ENCODE measurements at places on chromosomes 6 and 20.

DNA sequence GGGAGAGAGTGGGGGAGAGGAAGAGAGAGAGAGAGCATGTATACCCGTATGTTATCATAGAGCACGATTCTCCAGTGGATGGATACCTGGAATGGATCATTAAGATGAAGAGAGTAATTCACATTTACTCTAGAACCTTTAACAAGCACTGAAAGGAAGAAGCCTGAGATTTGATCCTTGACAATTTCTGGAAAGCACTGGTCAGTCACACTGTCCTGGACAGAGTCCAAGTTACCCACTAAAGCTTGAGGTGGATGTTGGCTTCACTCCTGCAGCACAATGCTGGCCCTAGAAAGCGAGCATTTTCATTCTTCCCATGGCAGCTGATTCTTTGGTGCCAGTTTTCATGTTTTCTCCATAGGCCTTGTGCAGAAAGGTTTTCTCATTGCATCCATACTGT, 25.6 kb downstream of the NFYA start:
- DNase-seq: no peak

DNA sequence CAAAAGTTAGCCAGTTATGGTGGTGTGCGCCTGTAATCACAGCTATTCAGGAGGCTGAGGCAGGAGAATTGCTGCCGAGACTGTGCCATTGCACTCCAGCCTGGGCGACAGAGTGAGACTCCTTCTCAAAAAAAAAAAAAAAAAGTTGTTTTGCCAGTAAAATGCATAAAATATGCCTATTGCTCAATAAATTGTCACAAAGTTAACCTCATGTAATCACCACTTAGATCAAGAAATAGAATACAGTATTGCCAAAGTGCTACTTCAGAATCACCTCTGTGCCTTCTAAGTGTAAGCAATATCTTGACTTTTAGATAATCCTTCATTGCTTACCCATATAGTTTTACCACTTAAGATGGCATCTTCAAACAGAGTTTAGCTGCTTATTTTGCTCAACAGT, 80.7 kb downstream of the TRMT11 start:
- no peak for DNase-seq

DNA sequence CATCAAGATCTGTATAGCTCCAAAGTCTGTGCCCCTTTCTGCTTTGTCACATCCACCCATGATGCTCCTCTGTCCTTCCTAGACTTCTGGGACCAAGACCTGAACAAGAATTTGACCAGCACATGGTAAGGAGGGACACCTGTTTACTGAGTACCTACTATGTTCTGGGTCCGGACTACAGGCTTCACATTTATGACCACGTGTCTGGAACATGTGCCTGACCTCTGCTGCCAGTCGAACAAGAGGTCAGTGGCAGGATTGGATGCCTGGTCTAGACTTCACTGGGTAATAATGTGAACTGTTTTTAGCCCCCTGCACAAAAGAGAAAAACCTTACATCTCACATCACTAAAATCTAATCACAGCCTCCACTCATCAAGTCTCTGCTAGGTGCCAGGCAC, 7.3 kb upstream of the PDYN start:
- DNase-seq: no peak

- no peak for DNase-seq
Observed at GRCh38 chr20:51419646-51420045, 122.9 kb downstream of the NFATC2 start.

DNA sequence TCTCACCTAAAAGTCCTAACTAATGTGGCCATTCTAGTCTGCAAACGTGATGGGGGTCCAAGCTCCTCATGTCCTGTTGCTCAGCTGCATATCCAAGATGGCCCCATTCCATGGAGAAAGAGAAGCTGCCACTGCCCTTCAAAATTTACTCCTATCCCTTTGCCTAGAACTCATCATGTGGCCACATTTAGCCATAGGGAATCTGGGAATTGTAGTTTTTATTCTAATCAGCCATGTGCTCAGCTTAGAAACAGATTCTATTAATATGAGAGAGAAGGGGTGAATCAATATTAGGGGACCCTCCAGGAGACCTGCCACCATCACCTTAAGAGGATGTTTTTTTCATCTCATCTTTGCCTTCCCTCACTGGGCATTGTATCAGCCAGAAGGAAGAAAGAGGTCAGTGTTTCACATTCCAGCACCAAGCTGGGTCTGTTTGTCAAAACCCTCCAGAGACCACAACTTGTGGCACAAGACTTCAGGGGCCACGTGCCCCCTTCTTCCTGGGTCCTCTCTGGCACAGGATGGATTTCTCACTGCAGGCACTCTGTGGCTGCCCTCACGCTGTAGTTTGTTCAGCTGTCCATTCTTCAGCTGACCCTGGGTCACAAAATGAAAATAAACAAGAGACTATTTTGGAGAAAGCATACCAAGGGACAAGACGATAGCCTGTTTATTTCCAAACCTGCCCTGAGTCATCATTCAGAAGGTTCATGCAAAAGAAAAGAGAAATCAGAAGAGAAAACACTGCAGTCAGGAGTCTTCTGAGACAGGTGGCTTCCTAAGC, 172.0 kb downstream of the EYA2 start:
- DNase-seq: no peak

DNA sequence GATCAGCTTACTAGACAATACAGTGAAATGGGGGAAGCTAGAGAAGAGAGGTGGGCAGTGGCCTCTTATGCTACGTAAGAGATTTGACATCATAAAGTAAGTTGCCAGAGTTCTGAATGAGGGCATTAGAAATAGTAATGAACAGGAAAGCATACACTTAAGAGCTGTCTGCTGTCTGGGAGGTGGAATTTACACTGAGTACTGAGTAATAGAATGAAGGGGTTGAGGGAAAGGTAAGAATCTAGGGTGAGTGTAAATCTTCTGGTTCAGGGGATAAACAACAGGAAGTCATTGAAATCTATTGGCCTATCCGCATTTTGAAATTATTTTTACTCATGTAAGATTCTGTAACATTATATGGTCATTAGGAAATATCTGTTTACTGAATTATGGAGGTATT, 35.8 kb downstream of the HLA-DMB start:
- DNase-seq: no peak

DNA sequence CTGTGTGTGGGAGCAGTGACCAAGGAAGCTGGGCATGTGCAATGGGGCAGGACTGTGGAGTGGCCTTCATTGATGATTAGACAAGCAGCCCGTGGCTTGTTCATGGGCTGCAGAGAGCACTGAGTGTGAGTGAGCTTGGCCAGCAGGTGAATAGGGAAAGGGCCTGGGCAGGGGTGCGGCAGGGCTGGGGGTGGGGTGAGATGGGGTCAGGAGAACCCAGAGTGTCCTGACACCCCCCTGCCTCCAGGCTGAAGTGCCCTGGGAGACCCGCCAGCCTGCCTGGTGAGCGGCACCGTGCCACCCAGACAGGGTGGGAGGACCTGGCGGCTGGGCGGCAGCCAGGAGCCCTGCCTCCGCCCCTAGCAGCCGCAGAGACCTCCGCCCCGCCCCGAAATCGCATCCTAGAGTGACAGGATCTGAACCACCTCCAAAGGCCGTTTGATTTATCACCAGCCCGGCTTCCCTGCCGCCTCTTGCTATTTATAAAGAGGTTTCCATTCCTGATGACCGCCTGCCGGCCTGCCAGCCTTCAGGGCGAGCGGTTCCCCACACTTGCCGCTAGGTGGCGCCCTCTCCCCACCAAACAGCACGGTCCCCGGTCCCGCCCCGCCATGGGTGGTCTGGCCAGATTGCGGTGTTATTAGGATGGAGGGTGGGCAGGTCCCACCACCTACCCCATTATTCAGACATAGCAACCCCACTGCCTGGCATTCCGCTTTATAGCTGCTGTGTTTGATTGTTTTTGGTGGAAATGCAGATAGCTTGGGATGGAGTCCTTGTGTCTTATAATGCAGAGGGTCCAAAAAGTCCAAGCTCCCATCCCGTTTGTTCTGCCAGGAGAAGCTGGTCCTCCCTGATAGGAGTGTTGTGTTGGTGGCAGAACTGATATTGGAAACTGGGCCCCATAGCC, 3.5 kb downstream of the MYLK2 start:
- no peak for DNase-seq

DNA sequence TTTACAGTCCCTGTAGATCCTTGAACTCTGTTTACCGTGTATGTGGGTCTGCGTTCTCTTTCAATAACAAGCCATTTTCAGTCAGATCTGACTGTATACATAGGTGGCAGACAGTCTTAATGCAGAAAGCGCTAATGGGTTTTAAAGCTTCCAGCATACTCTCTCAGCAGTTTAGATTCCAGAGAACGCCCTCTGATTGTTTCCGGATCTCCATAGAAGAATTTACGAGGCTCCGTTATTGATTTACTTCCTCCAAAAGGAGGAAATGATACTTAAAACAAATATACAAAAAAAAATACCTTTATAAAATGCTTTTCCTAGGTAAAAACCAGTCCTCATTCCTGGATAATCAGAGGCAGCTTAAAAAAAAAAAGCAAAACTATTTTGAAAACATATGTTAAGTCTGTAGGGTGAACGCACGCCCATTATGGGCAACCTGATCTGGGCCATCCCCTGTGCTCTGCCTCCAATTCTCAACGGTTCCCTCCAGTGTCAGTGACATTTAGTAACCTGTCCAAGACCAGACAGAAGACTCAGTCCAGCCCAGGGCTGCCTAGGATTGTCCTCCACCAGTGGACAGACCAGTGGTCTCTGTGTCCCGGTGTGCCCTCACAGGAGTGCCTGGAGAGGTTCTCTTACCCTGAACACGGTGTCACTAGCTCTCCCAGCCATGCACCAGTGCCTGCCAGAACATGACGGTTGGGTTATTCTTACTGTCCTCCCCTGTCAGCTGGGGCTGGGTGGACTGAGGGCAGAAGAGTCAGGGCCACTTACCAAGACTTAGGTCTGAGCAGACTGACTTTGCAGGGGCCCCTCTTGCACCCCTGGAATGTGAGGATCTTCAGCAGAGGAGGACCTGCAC, 217.3 kb downstream of the ARID1B start:
- DNase-seq: no peak

DNA sequence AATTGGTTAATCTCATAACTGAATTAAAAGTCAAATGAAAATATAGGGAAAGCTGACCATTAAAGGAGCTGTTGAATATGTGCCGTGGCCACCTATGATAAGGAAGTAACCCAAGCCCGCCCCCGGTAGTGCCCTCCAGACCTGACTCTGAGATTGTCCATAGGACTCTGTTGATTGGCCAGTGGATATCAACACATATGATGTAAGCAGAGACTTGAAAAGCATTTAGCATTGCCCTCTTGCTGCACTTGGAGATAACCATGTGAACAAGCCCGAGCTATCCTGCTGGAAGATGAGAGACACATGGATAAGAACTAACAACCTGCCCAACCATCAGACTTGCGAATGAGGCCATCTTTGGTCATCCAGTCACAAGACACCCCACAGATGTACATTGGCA, 83.2 kb downstream of the LINC00237 start:
- DNase-seq: no peak

DNA sequence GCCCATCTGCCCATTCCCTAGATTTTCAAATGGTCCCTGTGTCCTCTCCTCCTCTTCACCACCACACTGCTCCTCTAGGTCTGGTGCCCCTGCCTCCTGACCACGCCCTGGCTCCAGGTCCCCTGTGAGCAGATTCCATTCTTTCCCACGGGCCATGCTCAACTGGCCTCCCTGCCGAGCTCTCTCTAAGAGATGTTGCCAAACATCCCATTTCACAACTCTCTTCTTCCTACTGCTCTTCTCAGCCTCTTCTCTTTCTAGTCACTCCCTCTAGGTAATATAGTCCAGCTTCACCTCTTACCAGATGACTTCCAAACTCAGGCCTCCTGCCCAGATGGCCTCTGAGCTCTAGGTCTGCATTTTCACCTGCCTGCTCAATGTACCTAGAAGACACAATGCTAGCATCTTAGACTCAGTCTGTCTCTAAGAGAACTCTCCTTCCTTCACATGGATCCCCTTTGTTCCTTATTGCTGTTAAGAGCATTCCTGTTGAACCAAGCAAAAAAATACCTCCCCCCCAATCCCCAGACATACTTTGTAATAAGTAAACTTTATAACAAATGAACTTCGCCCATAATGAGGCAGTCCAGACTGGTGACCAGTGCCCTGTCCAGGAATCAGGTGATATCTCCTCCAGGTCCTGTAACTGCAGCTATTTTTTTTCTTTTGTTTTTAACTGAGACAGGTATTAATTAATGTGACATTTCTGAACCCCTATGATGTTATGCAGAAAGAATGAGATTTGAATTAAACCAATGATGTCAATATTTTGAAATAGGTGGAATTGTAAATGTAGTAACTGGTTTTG, 79.0 kb downstream of the LYRM4 start:
- no peak for DNase-seq

- peak; percentile 30 for DNase-seq
Observed at GRCh38 chr6:108714766-108715414, 133.3 kb upstream of the ARMC2 start.

- DNase-seq: no peak
Observed at GRCh38 chr6:11484441-11484840, 53.1 kb upstream of the TMEM170B start.

- no peak for DNase-seq
Observed at GRCh38 chr6:45576648-45577624, 199.2 kb upstream of the SUPT3H start.

DNA sequence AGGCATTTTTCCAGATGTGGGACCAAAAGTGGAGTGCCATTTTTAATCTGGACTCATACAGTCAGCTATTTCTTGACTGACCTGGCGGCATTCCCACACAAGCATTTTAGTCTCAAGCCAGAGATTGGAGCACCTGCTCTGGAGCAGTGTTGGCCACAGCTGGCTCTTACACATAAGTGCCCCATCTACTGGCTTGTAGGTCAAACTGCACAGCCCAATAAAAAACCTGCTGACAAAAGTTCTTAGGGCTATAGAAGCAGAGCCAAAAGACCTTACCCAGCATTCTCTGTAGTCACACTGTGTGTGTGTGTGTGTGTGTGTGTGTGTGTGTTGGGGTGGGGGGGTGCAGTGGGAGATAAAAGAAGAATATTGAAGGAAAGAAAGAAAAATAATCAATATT, 38.6 kb upstream of the SENP6 start:
- DNase-seq: no peak

- DNase-seq: no peak
Observed at GRCh38 chr6:163671355-163671754, 256.8 kb downstream of the QKI start.

DNA sequence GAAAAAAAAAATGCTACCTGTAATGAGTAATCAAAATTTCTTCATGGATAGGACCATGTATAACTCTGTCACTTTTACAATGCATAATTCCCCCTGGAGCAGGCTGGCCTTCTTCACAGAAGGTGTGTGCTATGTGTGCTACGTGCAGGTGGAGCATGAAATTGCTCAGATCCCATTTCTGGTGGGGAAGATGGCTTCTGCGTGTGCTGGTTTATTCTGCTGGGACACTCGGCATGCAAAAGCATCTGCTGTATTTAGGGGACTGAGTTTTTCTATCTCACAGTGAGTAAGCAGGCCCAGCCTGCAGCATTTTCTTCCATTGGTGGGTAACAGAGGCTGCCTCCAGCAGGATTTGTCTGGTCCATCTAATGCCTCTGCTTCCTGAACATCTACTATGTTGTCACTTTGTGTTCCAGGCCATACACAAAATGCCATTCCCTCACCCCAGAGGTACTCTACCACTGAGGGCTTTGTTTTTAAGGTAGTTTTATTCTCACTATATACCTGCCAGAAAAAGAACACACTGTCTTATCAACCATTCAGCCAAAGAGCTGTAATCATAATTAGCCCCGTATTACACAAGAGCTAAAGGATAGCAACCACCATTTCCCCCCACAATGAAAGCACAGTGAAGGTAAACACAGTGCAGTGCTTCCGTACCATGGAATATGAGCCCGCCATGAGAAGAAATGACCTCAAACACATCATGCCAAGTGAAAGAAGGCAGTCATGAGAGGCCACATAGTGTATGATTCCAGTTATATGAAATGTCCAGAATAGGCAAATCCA, 62.4 kb downstream of the SYNDIG1 start:
- no peak for DNase-seq

- no peak for DNase-seq
Observed at GRCh38 chr20:8658103-8658502, 410.8 kb upstream of the PLCB4 start.

- DNase-seq: peak; percentile 67
Observed at GRCh38 chr6:122788663-122789181, 336 bp upstream of the SMPDL3A start.
